Stimulated activated CD4-positive, alpha-beta T cell treated with anti-CD3 and anti-CD28 coated beads, Interleukin-12 subunit alpha, Interleukin-12 subunit beta, amount 100 ng/mL, for 48 hours (primary cell): ENCODE measurements at places on chromosomes 12 and 14.

DNA sequence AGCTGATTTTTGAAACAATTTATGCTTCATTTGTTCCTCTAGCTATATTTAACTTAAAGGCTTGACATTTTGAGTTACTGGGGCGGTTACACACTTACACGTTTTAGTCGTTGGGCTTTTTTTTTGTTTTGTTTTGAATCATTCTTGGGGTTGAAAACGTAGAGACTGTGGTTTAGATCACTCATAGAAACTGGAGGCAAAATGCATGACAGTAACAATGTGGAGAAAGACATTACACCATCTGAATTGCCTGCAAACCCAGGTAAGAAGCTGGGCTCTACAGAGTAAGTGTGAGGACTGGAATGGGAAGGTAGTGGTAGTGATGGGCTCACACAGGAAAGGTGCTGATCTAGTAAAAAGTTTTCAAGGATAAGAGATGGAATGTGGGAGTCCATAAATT lies at the start of gene CLEC2D:
TSS of gene CLEC2D (plus strand) at position 180 of the 400 bp plus-strand sequence. CDS start at position 202, 22 bp downstream.
- no peak for DNase-seq

- DNase-seq = no peak
Observed at GRCh38 chr12:22684140-22685118, 59.5 kb downstream of the ETNK1 start.

GRCh38 chr14:33847066-33847465 lies 103.8 kb downstream of the EGLN3 start:
- no peak for DNase-seq

GRCh38 chr12:475286-475685 lies 15.5 kb downstream of the B4GALNT3 start:
- no peak for DNase-seq

DNA sequence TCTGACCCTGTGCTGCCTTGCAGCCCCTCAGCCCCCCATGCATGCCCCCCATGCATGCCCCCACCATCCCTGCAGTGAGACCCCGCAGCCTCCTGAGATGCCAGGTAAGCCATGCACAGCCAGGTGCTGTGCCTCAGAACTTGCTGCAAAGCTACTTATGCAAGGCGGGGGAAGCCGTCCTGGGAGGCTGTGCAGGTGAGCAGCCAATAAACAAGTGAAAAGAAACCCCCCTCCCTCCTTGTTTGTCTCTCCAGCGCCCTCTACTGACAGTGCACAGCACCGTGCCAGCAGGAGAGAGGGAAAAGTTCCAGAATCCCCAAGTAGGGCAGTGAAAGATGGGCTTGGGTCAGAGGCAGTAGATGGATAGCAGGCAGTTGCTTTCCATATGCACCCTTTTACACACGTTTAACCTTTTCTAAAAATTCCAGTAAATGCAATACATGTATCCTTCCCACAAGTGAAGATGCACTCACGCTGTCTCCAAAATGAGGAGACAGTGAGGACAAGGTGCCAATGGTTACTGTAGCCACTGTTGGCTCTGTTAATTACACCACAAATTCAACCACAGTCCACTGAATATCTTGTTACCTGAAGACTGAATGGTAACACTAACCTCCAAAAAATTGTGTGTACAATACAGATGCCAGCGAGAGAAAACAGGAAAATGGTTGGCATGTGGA lies 18.0 kb downstream of the TNFAIP2 start:
- DNase-seq = peak; percentile 25

- DNase-seq = no peak
Observed at GRCh38 chr14:64467566-64467965, 2.3 kb downstream of the AKAP5 start.
